Astrocyte (in vitro differentiated cells and primary cell): ENCODE measurements at places on chromosomes 5 and 9. TPM values are rescaled to one million over a fixed set of nuclear protein-coding genes. Genes with fewer than 3 reads are reported as not detected.

PCSK1 gene
- total RNA-seq = 0.18 and 0.48 TPM in 2 replicates

GRCh38 chr5:15116996-15117395, 245.4 kb upstream of the ANKH start:
- H3K27ac ChIP-seq = no peak overlapping the region
- no peak overlapping the region for H3K4me3 ChIP-seq
- no peaks in the 10 kb centered on the region for H3K4me1 ChIP-seq
- no peaks in the 10 kb centered on the region for H3K36me3 ChIP-seq

GRCh38 chr5:52895572-52896413, 93.4 kb upstream of the ITGA2 start:
- no peaks in the 10 kb centered on the region for H3K27me3 ChIP-seq
- no peak overlapping the region for H3K27ac ChIP-seq
- H3K4me1 ChIP-seq = peaks cover 5% of the 10 kb centered on the region
- H3K4me3 ChIP-seq = no peak overlapping the region
- DNase-seq = no peak
- no peaks in the 10 kb centered on the region for H3K36me3 ChIP-seq

GRCh38 chr5:158600679-158601078, 499.0 kb downstream of the EBF1 start:
- no peaks in the 10 kb centered on the region for H3K36me3 ChIP-seq
- H3K4me3 ChIP-seq = no peak overlapping the region
- DNase-seq = no peak

TMEM252 gene
- not detected in 2 replicates for total RNA-seq

DNA sequence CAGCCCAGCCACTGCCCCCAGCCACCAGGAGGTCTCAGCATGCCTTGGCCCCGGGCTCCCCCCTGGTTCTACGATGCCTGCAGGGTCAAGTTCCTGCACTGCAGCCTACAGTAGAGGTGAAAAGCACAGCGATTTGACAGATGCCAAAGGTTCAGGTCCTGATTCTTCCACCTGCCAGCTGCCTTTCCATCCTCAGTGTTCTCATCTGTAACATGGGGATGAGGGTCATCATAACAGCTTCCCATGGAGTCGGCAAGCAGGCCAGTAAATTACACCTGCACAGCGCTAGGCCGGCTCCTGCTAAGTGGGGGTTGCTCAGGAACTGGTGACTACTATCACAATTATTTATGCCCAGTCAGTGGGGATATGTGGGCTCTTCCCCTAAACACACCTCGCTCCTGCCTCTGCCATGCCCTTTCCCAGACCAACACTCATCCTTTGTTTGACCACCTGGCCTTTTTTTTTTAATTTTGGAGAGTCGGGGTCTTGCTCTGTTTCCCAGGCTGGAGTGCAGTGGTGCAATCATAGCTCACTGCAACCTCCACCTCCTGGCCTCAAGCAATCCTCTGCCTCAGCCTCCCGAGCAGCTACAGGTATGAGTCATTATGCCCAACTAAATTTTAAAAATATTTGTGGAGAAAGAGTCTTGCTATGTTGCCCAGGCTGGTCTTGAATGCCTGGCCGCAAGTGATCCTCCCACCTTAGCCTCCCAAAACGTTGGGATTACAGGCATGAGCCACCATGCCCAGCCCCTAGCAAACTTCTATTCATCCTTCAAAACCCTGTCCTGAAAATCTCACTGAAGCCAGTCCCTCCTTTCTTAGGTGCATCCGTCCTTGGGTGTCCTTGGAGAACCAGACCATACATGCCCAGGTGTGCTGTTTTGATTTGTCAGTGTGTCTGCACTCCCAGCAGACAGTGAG, 6.4 kb downstream of the ENG start:
- H3K36me3 ChIP-seq = no peaks in the 10 kb centered on the region
- no peak overlapping the region for H3K27ac ChIP-seq
- no peaks in the 10 kb centered on the region for H3K27me3 ChIP-seq

MELK gene
- total RNA-seq = 8.4 and 12.3 TPM in 2 replicates

PCDHB2 gene
- 44.3 and 50.7 TPM in 2 replicates for total RNA-seq

DNA sequence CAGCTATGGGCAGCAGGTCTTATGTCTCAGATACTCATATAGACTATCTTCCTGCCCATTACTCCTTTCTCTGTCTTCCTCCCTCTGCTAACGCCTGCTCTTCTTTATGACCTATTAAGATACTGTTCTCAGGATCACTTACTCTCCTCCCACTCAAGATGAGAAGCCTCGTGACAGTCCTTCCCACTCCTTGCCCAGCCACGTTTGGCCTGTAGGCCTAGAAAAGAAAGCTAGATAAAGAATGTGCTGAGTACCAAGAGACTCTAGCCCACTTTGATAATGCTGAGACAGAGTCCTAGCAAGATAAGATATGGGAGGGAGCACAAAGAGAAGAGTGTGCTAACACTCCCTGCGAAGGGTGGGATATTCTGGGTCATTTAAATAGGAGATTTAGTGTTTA, 6.8 kb upstream of the DENND4C start:
- no peak for DNase-seq
- H3K4me1 ChIP-seq = no peaks in the 10 kb centered on the region
- H3K36me3 ChIP-seq = no peaks in the 10 kb centered on the region
- no peak overlapping the region for H3K27ac ChIP-seq
- no peaks in the 10 kb centered on the region for H3K27me3 ChIP-seq

BAAT gene
- total RNA-seq = 8.9 and 9.5 TPM in 2 replicates

DNA sequence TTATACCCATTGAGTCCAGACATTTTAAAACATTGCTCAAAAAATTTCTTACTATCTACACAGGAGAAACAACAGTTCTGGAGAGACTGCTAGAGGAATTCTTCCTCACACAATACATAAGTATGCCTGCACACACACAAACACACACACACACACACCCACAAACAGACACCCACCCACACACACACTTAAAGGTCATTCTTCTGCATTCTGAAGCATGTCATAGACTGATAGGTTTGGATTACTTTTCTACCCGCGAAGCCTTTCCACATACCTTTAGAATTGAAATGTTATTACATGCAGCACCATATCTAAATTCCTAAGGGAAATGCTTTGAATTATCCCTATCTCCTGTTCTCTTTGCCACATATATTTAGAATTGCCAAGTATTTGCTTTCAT, 80.2 kb downstream of the FAM174A start:
- no peaks in the 10 kb centered on the region for H3K36me3 ChIP-seq
- no peaks in the 10 kb centered on the region for H3K27me3 ChIP-seq
- no peaks in the 10 kb centered on the region for H3K4me1 ChIP-seq
- H3K4me3 ChIP-seq = no peak overlapping the region

- H3K36me3 ChIP-seq = no peaks in the 10 kb centered on the region
- no peak overlapping the region for H3K27ac ChIP-seq
- H3K27me3 ChIP-seq = peaks cover 5% of the 10 kb centered on the region
- DNase-seq = no peak
These were observed 391.3 kb downstream of the GADD45G start for GRCh38 chr9:89996116-89996515.

DNA sequence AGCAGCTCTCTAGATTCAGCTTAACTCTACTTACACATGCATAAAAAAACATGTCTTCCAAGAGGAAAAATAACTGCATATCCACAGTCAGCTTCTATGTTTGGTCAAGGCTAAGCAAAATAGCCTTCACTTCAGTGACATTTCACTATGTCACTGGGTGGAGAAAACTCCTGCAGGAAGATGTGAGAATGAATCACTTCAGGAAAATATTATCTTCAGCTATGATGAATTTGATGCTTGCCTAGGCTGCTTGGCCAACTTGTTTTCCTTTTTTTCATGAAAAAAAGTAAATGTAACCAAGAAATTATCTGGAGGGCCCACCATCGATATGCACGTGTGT, 143.0 kb upstream of the ZNF608 start:
- no peaks in the 10 kb centered on the region for H3K4me1 ChIP-seq
- no peak overlapping the region for H3K27ac ChIP-seq
- H3K4me3 ChIP-seq = no peak overlapping the region
- no peaks in the 10 kb centered on the region for H3K27me3 ChIP-seq

DNA sequence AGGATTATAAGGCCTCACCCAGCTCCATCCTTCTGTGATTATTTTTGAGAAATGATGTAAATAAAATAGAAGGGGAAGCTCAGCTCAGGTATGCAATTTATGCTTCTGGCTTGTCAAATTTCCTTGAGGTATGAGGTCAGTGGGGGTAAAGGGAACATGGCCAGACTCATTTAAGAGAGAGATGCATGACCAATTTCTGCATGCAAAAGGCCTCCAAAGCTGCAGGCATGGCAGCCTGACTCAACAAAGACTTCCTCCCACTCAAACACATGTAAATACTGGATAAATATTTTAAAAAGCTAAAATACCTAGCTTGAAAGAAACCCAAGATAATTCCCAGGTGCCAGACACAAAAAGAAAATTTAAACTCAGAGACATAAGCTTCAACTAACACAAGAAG, 101.4 kb upstream of the SLC1A3 start:
- H3K27ac ChIP-seq = no peak overlapping the region
- peaks cover 14% of the 10 kb centered on the region for H3K4me1 ChIP-seq
- H3K4me3 ChIP-seq = no peak overlapping the region
- no peaks in the 10 kb centered on the region for H3K27me3 ChIP-seq
- H3K36me3 ChIP-seq = no peaks in the 10 kb centered on the region
- peak; percentile 41 for DNase-seq

DNA sequence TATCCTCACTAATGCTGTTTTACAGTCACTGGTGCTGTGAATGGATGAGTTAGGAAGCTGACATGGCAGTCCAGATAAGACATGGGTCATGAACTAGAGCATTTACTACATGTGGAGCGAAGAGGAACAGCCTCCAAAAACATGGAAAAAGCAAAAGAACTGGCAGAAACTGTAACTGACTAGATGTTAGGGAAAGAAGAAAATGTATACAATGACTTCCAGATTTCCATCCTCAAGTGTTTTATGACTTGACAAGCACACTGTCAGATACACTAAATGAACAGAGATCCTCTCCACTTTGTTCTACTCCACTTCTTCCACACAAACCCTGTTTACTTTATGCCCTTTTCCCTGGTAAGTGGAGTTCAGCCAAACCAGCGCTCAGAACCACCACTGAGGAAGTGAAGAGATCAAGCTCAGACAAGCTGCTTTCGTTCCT, 11.5 kb downstream of the HMGCS1 start:
- peaks cover 30% of the 10 kb centered on the region for H3K36me3 ChIP-seq
- no peaks in the 10 kb centered on the region for H3K4me1 ChIP-seq
- H3K27me3 ChIP-seq = no peaks in the 10 kb centered on the region
- no peak for DNase-seq
